PC-3 (cell line): ENCODE measurements at places on chromosomes 16 and 17. TPM values are rescaled to one million over a fixed set of nuclear protein-coding genes. Genes with fewer than 3 reads are reported as not detected.

GRCh38 chr17:78196716-78197115 is 9.6 kb downstream of the AFMID start:
- DNase-seq: no peak

DNA sequence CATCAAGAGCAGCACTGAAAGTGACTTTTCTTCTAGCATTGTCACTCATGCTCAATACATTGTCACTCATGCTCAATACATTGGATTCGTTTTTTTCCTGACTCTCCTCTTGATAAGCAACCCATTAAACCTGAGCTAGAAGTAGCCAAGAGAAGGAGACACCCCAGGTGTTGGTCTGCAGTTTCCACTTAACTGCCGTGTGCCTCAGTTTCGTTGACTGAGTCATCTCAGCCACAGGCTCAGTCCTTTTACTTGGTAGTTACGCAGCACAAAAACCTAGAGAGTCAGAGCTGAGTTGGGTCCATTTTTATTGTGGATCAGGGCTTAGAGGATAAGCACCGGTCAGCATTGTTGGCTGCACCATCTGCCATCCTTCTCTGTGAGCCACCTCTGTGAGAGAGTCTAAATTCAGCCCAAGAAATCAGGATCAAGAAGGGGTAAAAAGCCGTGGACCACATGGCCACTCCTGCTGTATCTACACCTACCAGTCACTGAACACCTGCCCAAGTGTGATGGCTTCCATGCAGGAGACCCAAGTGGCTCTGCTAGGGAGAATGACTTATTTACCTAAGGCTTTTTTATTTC is 11.3 kb downstream of the GINS2 start:
- DNase-seq: no peak

NEK8 gene
- total RNA-seq: 2.4 and 3.7 TPM in 2 replicates

DNA sequence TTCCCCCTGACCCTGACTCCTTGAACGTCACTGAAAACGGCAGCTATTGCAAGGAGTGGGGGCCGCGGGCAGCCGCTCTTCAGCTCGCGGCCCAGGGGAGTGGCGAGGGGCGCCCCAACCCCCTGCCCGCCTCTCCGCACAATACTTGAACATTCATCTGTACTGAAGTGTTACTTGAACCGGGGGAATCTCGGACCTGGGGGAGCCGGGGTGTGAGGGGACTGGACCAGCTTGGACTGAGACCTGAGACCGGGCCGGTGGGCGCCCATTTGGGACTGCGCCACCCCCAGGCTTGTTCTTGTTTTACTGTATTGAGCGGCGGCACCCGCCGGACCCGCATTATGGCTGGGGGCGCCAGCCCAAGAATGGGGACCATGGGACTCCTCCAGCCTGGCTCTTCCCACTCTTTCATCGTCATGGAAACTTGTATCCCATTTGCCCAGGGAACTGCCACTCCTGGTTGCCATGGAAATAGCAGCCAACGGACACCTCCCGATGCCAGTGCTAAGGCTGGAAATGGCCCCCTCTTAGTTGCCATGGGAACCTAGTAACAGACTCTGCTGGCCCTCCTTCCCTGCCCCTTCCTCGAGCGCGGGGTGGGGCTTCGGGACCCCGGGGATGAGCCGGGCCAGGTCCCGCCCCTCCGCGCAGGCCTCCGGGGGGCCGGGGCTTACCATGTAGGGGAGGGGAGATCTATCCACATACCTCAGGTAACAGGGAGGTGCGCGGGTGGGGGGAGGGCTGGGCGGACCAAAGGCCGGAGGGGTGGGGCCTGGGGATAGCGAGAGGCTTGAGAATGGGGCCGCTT is 805 bp upstream of the ORAI3 start:
- DNase-seq: peak; percentile 68

DNA sequence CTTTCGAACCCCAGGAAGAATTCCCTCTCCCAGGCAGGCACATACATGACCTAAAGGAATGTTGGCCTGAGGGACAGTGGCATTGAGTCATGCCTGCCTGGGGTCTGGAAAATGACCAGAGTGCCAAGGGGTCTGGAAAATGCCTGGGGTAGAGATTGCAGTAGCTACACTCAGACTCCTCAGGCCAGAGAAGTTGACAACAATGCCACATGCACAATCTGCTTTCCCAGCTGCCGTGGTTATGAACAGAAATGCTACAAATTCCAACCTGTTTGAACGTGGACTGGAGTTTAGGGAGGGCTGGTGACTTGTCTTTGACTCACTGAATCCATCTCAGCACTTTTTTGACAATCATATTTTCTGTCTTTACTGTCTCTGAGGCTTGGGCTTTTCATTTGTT is 250.0 kb downstream of the ABCC12 start:
- peak; percentile 79 for DNase-seq
